ENCODE measurements at places on chromosomes 5 and 9.

DNA sequence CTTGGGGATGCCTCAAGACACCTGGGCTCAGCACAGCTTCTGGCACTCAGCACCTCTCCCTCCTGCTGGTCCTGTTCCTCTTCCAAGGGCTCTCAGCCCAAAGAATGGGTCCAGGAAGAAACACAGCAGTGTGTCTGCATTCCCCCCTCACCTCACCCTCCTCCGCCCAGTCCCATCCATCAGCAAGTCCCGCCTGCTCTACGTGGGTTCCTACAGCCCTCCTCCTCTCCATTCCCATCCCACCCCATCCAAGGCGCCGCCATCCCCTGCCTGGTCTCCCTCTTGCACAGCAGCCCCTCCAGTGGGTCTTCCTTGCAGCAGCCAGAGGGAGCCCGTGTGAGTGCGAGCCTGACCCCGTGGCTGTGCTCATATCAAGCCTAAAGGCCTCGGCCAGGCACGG, 52.3 kb upstream of the RPL26L1 start:
- DNase-seq: no peak

GRCh38 chr9:134214766-134215419, 50.5 kb upstream of the RNU6ATAC start:
- no peak for DNase-seq

GRCh38 chr5:81908044-81908443, 63.8 kb upstream of the ATG10 start:
- DNase-seq: no peak

GRCh38 chr5:96590796-96591195, 71.4 kb upstream of the CAST start:
- DNase-seq: no peak

- no peak for DNase-seq
These were observed 261.7 kb downstream of the MAT2B start for GRCh38 chr5:163766936-163767670.

DNA sequence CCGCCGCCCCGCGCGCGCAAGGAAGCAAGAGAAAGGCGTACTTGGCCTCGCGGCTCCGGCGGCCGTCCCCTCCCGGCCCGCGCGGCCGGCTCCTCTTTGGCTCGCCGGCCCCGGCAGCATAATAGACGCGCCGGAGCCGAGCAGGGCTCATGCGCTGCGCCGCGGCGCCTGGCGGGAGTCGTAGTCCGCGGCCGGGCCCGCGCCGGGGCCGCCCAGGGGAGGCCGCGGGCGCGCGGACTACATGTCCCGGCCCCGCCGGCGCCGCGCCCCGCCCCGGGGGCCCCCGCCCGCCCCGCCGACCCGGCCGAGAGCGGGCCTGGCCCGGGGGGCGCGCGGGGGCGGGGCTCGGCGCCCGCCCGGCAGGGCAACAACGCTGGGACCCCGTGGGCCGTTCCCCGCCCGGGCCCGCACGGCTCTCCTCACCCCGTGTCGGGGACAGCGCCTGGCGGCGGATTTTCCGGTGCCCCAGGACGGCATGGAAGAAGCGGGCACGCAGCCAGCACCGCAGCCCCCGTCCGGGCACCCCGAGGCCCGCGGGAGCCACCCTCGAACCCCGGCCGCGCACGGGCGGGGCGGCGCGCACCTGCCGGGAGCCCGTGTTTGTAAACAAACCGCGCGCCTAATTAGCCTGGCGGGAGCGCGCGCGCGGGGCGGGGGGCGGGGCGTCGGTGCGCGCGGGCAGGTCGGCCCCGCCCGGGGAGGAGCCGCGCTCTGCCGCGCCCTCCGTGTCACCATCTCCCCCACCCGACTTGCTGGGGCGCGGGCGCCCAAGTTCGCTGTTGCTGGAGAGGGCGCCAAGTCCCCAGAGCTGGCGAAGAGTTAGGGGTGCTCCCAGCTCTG, at the start of gene BRD3:
Gene BRD3, minus strand, starts transcription at position 123 of the 840 bp plus-strand sequence. CDS start 14,549 bp downstream, outside the sequence.
- DNase-seq: peak; percentile 71

DNA sequence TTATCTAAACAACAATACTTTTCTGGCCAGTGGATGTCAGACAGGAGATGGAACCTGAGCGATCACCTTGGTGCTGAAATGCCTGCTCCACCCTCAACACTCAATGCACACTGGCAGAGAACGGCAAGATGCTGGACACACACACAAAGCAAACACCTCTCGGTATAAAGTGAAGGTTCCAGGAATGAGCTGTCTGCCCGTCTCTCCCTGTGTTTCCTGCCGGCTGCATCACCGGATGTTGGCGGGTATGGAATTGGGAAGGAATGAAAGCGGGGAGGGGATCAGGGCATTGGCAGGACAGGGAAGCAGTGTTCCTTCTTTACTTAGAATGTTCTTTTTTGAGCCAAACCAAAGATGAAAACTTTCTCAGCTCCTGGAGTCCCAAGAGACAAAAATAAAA, 59.2 kb downstream of the MED10 start:
- DNase-seq: no peak

DNA sequence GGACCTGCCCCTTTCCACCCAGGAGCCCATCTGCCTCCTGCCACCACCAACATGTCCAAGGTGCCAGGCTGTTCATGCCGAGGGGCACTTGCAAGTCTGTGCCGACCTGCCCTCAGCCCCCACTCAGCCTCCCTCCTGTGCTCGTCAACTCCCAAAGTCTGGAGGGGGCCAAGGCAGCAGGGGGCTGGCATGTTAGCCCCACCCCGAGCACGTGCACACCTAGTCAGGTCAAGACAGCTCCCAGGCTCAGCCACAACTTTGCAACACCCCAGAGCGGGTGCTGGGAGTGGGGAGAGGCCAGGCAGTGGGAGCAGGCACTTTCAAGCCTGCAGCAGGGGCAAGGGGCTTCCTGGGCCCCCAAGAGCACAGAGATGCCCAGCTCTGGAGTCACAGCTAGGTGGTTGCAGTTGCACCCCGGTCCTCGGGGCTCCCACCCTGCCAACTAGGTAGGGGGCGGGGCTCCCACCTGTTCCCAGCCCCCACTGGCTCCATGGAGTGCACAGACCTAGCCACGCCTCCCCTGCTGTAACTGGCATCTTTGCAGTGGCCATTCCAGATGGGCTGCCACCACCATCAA, 272.5 kb downstream of the CETN3 start:
- DNase-seq: no peak

DNA sequence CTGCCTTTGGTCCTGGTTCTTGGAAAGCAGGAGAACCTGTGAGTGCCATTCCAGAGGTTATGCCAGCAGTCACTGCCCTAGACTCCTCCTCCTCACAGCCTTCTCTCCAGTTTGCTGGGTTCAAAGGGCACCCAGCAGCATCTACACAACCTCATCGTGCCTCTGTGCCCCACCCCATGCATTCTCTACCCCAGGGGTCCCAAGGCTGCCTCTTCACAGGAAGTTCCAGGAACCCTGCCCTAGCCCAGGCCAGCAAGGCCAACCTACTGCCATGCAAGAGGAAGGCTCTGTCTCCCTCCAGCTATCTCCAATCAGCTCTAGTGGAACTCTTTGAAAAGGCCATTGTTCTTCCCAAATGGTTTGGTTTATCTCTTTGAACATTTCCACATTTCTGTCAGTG, 21.2 kb downstream of the ENC1 start:
- no peak for DNase-seq

GRCh38 chr5:76111477-76112174, 28.4 kb downstream of the SV2C start:
- no peak for DNase-seq

DNA sequence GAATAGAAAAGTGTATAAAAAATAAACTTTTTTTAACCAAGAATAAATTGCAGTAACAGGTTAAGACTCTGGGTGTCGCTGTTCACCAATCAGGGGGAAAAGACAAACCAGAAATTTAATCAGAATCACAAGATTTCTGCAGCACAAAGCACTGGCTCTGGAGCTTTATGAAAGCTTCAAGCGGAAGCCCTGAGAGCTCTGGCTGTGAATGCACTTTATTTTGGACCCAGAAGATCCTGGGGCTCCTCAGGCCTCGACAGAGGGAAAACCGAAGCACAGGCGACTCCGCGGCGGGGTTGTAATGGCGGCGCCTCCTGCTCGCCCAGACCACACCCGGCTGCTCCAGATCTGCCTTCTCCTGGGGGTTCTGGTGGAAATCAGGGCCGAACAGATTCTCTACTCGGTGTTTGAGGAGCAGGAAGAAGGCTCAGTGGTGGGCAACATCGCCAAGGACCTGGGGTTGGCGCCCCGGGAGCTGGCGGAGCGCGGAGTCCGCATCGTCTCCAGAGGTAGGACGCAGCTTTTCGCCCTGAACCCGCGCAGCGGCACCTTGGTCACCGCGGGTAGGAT, at the start of gene PCDHGA4:
Gene PCDHGA4, plus strand, starts transcription at position 122 of the 570 bp plus-strand sequence. Its CDS starts 87 bp downstream, at position 209.
- DNase-seq: no peak

DNA sequence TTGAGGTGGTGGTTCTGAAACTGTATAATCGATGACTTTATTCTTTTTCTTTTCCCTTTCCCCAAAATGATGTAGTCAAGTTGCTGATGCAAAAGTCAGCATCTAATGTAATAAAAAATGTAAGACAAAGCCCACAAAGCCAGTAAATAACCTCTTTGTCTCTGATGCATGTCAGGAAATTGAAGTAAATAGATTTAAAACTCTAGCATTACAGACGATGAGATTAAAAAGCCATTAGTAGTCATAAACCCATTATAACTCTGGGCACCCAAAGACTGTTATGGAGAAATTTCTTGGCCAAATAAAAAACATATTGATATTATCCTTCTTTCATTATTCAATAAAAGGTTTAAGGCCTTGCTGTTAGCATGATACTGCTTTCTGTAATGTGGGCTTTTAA, 548.7 kb downstream of the TUSC1 start:
- no peak for DNase-seq

GRCh38 chr5:150152636-150153462, 2.8 kb downstream of the PDGFRB start:
- no peak for DNase-seq

- DNase-seq: no peak
These were observed 929.5 kb upstream of the C9orf72 start for GRCh38 chr9:28502741-28503140.

- DNase-seq: no peak
These were observed 218.5 kb downstream of the TMEM232 start for GRCh38 chr5:110507972-110508371.

Measured in HCT116 (cell line).